Thymus (tissue), 14 donors: ENCODE measurements at places on chromosomes 6 and 20. TPM values are rescaled to one million over a fixed set of nuclear protein-coding genes. Genes with fewer than 3 reads are reported as not detected.
A peak's percentile ranks its signal among the peaks of the same experiment; 100 is the strongest.

DNA sequence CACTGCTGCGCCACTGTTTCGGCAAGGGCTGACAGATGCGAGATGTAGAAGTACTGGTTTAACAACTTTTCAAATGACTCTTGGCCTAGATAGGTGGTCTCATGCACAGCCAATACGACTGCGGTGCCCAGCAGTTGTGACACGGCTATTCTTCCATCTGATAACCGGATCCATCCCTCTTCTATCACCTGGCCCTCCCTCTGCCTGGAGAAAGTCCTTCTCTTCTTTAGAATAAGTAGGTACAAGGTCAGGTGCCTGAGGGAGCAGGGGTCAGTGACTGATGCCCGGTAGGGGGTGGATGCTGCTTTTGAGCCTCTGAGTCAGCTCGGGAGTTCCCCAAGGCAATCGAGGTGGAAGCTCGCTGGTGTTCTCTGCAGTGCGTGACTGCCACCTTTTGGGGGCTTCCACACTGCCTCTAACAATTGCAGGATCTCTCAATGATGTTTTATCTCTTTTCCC lies 166.8 kb upstream of the GRIK2 start:
- DNase-seq, result no peak

DNA sequence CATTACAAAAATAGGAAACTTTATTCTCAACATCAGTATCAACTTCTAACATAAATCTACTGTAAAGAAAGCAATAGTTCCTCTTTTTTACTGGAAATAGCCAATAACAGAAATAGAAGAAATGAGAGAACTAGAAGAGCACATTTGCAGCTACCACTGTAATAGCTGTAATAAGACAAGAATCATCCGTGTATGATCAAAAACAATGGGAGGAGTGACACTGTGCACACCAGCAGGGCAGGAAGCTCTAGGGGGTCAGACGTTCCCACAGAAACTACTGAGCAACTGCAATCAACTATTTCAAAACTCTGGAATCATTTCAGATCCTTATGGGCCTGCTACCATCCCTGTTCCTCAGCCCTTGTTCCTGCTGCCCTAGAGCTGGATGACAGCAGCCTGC lies 43.7 kb downstream of the NINL start:
- peak; percentile 26 for DNase-seq

DNA sequence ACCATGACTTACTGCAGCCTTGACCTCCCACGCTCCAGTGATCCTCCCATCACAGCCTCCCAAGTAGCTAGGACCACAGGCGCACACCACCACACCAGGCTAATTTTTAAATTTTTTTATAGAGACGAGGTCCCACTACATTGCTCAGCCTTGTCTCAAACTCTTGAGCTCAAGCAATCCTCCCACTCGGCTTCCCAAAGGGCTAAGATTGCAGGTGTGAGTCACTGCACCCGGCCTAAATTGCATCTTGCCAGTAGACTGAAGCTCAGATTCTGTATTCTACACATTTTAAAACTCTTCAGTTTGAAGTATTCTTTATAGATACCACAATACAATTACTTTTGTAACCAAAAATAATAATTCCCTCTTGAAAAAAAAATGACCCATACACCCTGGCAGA lies 11.4 kb downstream of the NUDT3 start:
- DNase-seq, result no peak

MATN4 gene
- polyA plus RNA-seq, result 0.14 TPM

GRCh38 chr6:105994591-105995390 lies 91.3 kb upstream of the PRDM1 start:
- DNase-seq, result no peak

DNA sequence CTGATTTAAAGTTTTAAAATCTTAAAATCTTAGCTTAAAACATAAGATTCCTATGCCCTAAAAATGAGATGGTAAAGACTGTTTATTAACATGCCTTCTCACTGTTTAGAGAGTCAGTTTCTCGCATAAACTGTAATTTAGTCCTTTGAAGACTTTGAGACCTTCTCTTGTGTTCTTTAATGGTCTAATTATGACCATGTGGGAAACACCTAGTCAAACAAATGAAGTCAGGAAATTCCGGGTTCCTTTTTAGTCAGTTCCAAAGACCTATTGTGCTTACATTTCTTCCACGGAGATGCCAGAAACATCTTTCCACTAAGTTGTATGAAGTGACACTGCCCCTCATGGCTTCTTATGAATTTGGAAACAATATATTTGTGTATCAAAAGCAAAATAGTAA lies 64.2 kb upstream of the KIF25 start:
- no peak for DNase-seq

CTCFL gene
- 0.07 TPM for polyA plus RNA-seq

DNA sequence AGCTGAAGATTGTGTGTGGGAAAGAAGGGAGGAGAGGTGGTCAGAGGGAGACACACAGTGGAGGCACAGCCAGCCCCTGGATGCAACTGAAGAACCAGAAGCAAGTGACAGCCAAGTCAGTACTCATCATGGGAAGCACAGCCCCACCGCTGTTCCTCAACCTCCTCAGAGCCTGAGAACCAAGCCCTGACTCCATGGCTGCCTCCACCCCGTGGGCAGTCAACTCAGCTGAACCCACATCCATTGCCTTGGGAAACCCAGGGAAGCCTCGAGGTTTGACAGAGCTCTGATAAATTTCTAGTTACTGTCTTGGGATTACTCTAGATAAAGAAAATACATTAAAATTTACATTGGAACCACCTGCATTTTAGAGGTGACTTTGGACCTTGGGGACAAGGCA lies 29.6 kb downstream of the ALDH5A1 start:
- DNase-seq, result no peak

DNA sequence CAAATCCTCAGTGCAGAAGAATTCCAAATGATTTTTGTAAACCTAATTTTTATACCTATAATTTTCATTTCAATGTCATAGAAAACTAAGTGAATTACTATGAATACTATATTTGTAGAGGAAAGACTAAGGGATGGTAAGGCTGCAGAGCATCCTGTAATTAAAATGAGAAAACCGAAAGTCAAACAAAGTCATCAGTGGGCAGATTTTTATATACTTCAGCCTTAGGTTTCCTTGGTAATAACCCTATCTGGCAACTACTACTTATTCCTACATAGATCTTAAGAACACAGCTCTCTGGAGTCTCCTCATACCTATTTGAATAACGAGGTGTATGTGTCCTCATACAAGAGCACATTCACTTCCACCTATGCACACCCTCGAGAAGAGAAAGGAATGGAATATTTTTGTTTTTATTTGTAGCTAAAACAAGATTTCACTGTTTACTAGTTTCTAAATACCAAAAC lies 117.9 kb upstream of the SGK1 start:
- no peak for DNase-seq

CPNE5 gene
- polyA plus RNA-seq, result 3.4 TPM

- DNase-seq, result no peak
These were observed 129.1 kb upstream of the OLIG3 start for GRCh38 chr6:137623293-137623692.

DNA sequence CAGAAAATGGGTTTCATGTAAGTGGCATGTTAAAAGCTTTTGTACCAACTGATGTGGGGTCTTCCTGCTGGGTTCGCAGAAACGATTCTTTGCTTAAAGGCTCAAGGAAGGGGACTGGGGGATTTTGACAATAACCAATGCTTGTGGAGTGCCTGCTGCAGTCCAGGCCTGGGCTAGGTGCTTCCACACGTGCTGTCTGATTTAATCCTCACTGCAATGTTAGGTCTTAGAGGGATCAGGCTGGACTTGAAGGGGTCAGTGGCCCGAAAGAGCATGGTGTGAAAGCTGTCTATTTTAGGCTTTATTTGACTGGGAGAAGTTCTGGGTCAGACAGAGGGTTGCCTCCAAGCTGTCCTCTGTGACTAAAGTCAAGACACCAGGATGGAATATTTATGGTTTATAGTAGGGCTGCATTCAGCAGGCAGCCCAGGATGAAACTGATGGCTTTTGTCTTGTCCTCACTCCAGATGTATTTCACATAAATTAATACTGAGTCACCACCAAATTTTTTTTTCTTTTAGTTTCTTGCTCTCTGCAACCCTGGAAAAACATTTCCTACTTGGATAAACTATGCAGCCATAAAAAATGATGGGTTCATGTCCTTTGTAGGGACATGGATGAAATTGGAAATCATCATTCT lies 219.1 kb downstream of the ZMYND8 start:
- DNase-seq, result no peak

SLX4IP gene
- 7.4 TPM for polyA plus RNA-seq

- no peak for DNase-seq
These were observed 1.2 kb downstream of the REV3L start for GRCh38 chr6:111481836-111482187.

- DNase-seq, result no peak
These were observed 1.2 kb downstream of the ZFAND3 start for GRCh38 chr6:37820718-37821079.

GRCh38 chr6:13924146-13924948 lies 405 bp upstream of the RNF182 start:
- peak; percentile 39 for DNase-seq

GRCh38 chr20:49490689-49491088 lies 8.2 kb upstream of the KCNB1 start:
- DNase-seq, result no peak

DNA sequence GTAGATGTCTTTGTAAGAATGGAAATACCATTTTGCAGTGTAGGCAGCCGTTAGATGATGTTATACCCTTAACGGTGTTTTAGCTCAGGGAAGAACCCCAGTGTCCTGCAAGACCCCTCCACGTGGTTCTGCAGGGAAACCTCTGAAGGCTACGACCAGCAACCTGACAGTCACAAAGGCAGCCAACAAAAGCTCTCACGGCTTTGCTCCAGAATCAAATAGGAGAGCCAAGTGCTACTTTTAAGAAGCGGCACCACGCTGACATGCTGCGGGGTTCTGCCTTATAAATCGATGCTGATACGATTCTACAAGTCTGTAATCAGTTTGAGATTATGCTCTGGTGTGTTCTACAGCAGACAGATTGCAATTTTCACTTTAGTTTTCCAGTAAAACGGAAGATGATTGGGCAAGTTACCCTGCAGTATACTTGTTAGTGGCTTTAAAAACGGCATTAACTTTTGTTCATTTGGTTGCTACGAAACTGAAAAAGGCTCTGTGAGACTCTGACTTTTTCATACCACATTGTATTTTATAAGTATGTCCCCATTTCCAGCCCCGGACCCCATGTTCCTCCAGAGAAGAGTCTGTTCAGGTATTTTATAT lies 312.9 kb downstream of the SAMD5 start:
- no peak for DNase-seq

- DNase-seq, result no peak
These were observed 205.2 kb upstream of the CDH4 start for GRCh38 chr20:61046721-61047351.

DNA sequence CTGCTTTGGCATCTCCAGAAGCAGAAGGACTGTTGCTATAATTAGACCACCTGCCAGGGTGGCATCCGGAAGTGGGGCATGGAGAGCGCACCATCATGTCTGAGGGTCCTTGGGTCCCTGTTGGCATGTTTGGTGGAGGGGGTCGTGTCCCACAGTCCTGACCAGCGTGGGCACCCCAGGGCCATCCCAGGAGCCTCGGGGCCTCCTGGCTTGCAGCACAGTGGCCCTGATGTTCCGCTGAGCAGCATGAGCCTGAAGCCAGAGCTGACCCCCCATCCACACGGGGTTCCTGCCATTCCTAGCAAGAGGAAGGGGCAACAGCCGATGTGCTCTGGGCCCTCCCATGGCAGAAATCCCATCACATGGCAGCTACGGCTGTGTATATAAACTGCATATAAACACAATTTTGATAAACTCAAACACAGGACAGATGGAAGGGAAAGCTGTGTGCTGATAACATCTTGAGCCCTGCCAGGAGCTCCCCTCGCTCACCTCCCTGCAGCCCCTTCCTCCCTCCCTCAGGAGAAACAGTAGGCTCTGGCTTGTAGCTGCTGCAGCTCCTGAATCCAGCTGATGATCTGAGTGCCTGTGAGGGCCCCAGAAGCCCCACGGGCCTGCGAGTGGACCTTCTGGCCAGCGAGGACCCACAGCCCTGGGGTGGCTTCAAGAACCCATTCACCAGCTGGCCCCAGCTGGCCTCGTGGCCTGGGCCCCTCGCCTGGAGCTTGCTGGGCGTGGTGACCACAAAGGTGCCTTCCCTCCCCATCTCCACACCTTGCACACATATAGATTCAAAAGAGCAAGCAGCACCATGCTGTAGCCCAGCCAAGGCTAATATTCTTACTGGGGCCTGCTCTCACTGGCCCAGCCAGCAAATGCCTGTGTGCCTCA lies 321.6 kb downstream of the CDH4 start:
- no peak for DNase-seq

DNA sequence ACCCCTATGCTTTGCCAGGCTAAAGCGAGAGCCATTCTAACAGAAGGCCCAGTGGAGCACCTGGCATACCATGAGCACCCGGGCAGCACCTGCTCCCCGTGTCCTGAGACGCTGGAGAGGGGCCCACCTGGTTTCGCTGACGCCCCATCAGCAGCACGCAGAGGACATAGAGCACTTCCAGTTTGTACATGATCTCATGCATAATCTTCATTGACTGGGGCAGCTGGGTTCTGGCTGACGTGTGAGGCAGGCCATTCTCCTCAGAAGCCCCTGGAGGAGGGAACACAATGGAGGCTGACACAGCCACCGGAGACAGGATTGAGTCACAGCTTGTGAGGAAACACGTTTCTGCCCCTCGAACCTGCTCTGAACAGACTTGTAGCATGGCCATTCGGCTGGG lies 65.4 kb downstream of the MYH7B start:
- no peak for DNase-seq

- no peak for DNase-seq
These were observed 21.6 kb upstream of the FUT9 start for GRCh38 chr6:95994151-95994550.

BPIFB4 gene
- polyA plus RNA-seq, result 0.64 TPM

RBPJL gene
- 0.07 TPM for polyA plus RNA-seq

PHACTR1 gene
- 6.3 TPM for polyA plus RNA-seq

DNA sequence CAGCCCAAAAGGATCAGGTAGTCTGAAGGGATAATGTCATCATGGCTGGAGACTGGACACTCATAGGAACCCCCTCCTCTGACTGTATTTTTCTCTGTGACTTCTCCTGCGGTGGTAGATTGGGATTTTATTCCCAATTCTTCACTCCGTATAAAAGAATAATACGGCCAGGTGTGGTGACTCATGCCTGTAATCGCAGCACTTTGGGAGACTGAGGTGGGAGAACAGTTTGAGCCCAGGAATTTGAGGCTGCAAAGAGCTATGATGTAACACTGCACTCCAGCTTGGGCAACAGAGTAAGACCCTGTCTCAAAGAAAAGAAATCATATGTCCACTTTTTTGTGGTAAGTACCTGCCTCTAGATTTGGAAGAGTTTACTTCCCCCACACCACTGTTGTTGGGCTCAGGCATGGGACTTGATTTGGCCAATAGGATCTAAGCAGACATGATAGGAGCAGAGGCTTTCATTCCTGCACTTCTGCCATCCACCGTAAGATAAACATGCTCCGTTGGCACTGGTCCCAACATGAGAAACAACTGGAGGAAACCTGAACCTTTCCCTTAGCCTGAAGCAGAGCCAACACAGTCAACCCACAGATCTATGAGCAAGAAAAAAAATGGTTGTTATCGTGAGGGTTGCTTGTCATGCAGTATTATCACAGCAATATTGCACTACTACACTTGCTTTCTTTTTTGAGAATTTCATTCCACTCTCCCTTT lies 82.0 kb downstream of the JPH2 start:
- DNase-seq, result no peak

BPIFB1 gene
- 0.55 TPM for polyA plus RNA-seq

GRCh38 chr6:89581689-89582088 lies 56.9 kb downstream of the LYRM2 start:
- DNase-seq, result no peak

IMPG1 gene
- 0.07 TPM for polyA plus RNA-seq
